ENCODE measurements at places on chromosomes 16 and 17.

DNA sequence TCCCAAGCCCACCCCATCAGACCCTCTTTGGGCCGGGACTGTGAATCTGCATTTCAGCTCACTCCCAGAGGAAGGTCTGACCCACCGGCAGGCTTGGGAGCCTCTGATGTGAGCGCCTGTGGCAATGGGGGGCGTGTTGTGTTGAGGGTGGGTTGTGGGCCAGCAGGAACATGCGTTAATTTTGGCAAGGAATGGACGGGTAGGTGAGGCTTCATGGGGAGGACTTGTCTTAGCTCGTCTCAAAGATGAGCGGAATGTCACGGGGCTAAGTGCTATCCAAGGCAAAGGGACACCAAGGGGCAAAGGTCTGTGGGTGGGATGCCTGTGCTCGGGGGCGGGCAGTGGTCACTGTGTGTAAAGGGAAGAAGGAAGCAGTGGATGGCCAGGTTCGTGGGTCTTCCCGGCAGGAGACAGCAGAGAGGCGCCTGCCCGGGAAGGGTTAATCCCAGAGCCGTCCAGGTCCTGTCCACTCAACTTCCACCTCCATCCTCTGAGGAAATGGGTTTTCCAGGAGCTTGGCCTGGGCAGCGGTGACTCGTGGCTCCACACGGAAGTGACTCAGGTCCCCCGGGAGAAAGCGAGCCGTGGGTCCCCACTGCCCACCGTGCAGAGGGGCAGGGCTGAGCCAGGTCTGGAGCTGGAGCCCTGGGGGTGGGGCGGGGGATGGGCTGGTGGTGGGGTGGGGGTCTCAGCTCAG, 17.4 kb downstream of the ADGRG1 start:
- DNase-seq, result no peak

- no peak for DNase-seq
Measured at GRCh38 chr17:33463887-33464286, 170.8 kb upstream of the ASIC2 start.

- no peak for DNase-seq
Measured at GRCh38 chr17:65558683-65559460, 2.6 kb downstream of the AXIN2 start.

DNA sequence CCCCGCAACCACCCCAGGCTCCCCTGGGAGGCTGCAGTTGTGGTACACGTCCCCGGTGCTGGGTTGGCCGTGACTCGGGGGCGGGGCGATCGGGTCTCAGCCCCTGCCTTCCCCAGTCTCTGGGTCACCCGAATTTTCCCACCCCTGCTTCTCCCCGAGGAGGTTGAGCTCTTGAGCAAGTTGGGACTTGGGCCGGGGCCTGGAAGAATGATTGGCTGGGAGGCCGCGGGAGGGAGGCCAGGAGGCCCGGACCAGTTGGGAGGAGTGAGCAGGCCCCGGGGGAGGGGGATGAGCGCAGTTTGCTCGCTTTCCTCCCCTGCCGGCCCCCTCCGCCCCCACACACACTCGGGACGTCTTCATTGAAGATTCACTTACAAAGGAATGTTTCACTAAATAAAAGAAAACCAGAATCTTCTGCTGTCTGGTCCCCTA, 4.5 kb upstream of the HEXIM1 start:
- DNase-seq, result no peak

- no peak for DNase-seq
Measured at GRCh38 chr17:71792966-71793365, 327.9 kb upstream of the SOX9 start.

DNA sequence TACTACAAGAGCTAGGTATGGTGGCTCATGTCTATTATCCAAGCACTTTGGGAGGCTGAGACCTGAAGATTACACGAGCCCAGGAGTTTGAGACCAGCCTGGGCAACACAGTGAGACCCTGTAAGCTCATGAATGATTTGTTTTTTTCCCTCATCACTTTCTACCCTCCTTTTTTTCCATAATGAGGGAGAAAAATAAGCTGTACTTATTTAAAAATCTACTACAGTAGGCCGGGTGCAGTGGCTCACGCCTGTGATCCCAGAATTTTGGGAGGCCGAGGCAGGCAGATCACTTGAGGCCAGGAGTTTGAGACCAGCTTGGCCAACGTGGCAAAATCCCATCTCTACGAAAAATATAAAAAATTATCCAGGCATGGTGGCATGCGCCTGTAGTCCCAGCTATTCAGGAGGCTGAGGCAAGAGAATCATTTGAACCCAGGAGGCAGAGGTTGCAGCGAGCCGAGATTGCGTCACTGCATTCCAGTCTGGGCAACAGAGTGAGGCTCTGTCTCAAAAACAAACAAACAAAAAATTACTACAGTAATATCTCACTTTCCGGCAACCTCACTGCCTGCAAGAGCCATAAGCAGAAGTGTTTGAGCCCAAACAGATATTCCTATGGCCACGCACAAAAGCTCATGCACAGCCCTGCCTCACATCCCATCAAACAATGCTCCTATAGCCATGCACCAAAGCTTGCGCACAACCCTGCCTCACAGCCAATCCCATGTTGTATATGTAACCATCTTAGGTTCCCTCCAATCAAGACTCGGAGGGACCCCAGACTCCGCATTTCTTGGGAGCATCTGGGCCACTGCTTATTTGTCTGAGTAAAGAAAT, 37.4 kb downstream of the TK2 start:
- DNase-seq, result no peak

GRCh38 chr16:82943371-82943770, 316.6 kb downstream of the CDH13 start:
- DNase-seq, result no peak

GRCh38 chr17:30132615-30133014, 16.0 kb downstream of the NSRP1 start:
- no peak for DNase-seq

All from activated CD8-positive, alpha-beta memory T cell treated with anti-CD3 and anti-CD28 coated beads for 4 hours (primary cell).